NCI-H2081 (cell line): ENCODE measurements at places on chromosomes 3 and 15.

DNA sequence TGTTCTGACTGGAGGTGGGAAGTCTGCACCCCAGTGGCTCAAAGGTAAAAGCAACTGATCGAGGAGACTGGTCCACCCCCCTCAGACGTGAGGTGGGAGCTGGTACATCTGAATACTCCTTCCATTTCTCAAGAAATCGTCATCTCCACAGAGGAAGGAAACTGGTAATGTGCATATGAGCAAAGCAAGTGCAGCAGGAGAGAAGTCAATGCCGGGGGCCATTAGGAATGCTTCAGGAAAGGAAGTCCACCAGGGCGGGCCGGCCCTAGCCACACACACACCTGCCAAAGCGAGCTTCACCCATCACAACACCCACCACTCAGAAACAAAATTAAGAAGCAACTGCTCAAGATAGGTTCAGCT is 8.5 kb downstream of the TBC1D2B start:
- no peak for DNase-seq

- DNase-seq: no peak
These were observed 74.5 kb downstream of the RAB7A start for GRCh38 chr3:128800241-128801187.

DNA sequence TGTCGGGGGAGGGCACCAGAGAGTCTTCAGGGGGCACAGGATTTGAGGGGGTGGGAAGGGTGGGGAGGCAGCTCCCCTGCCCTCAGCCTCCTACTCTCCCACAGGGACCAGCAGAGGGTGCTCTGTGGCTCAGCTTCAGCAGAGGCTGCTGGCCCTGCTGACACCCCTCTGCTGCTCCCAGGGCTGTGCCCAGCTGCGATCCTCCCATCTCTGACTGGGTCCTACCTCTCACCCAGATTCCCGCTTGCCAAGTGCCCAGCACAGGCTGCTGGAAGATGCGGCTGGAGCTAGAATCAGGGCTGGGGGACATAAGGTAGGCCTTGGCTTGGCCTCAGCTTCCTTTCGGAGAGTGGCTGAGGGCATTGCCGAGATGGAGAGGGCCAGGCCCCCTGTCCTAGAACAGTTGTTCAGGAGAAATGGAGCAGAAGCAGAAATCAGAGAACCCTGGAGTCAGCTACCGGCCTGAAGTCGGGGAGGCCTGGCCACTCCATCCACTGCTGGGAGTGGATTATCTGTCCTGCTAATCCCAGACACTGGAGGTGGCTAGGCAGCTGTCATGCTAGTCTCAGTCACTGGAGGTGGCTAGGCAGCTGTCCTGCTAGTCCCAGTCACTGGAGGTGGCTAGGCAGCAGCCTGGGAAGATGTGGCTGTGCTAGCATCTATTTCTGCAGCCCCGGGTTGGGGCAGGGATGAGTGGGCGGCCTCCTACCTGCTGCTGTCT is 3.9 kb downstream of the GRM2 start:
- no peak for DNase-seq

DNA sequence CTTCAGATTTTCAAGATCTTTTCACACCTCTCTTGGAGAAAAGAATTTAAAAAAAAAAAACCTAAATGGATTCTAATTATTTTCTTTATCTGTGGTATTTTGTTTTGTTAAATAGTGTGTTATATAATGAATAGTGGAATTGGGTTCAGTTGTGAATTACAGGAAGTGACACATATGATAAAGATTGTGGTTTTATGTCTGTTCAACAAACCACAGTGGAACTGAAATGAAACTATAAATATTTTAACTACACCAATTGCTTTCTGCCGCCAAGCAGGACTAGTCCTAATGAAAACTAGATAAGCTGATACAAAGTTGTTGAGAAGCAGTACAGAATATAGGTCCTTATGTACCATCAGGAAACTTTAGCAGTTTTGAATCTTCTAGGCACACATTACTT is 121.6 kb downstream of the UBE2E2 start:
- no peak for DNase-seq

- DNase-seq: no peak
These were observed 85.1 kb downstream of the EFL1 start for GRCh38 chr15:82177291-82178010.

- DNase-seq: no peak
These were observed 22.8 kb downstream of the ESYT3 start for GRCh38 chr3:138456961-138457862.

GRCh38 chr15:67779549-67780111 is 45.7 kb upstream of the SKOR1 start:
- no peak for DNase-seq

- DNase-seq: no peak
These were observed 737.9 kb downstream of the MECOM start for GRCh38 chr3:168925568-168925967.

DNA sequence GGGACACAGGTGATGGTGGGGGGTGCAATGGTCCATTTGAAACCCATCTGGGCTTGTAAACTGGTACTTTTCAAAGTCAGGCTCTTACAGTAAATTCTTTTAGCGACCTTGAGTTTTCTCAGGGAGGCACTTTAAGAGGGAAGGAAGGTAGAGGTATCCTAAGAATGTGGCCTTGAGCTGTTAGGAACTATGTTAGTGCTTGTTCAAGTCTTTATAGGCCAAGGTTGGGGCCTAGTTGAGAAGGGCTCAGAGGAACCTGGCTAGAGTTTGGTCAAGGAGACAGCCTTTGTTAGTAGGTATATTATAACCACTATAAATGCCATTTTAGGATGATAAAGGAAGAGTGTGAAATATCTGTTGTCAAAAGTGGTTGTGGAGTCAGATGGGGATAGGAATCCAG is 9.2 kb upstream of the CCK start:
- no peak for DNase-seq

DNA sequence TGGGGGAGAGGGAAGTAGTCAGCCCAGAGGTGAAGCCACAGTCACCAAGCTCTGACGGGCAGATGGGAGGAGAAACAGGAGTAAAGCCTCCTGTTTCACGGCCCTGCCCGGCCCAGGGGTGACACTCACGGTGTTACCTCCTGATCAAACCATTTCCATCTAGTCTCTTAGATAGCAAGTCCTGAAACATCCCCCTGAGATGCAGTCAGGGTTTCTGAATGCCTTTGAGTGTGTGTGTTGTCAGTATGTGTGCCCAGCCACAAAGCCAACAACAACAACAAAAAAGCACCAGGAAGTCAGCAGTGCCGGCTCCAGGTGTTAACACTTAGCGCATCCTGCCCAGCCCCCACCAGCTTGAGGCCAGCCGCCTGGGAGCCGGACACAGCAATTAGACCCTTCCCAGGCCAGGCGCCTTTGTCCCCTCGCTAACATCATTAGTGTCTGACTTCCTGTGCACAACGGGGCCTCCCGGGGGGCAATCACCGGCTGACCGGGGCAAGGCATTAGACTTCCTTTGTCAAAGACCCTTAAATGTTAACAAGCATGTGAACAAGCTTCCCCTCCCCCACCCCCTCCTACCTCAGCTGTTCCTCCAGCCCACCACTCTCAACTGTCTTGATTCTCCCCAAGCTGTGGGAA is 34.5 kb downstream of the IL17RD start:
- peak; percentile 5 for DNase-seq

DNA sequence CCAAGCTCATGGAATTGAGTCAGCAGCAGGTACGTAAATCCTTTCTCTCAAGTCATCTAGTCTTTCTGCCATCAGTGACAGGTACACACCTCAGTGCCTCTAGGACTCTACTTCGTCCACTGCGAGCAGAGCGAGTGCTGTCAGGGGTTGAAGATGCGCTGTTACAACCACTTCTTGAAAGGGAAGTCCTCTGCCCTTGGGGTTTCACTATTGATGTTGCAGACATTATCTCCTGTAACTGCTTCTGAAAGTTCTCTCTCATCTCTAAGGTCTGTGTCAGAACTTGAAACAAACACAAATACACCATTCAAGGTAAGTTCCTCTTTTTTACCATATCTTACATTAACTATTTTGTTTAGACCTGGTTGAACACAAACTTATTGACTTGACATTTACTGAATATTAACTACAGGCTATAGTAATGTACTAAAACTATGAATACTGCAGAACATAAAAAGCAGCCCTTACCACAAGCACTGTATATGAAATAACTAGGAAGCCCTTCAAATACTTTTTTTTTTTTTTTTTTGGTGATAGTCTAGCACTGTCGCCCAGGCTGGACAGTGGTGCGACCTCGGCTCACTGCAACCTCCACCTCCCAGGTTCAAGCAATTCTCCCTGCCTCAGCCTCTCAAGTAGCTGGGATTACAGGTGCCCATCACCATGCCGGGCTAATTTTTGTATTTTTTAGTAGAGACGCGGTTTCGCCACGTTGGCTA is 41.5 kb downstream of the TOPBP1 start:
- no peak for DNase-seq

- DNase-seq: no peak
These were observed 75.6 kb upstream of the TNIK start for GRCh38 chr3:171535799-171536198.

DNA sequence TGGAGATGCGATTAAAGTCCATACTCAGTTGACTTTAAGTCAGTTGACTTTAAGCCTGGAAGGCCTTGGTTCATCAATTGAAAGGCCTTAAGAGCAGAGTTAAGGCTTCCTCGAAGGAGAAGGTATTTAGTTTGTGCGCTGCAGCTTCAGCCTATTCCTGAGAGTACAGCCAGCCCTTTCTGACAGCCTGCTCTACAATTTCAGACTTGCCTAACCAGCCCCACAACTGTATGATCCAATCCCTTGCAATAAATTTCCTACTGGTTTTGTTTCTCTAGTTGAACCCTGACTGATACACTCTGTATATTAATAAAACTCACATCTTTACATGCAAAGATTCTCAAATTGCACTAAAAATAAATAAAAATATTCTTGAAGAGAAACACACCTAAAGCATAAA is 66.1 kb upstream of the RORA start:
- DNase-seq: no peak

- DNase-seq: no peak
These were observed 35.4 kb downstream of the CD200R1L start for GRCh38 chr3:112811131-112811884.

DNA sequence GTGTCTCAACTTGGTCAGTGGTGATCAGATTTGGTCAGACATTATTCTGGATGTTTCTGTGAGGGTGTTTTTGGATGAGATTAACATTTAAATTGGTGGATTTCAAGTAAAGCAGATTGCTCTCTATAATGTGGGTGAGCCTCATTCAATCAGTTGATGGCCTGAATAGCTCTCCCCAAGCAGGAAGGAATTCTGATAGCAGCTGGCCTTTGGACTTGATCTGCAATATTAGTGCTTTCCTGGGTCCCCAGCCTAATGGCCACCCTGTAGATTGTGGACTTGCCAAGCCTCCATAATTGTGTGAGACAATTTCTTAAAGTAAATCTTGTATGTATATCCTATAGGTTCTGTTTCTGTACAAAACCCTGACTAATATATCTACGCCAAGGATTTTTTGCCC is 153.9 kb upstream of the TBL1XR1 start:
- no peak for DNase-seq

- DNase-seq: no peak
These were observed 22.7 kb upstream of the CHRNB4 start for GRCh38 chr15:78663703-78664102.

GRCh38 chr3:154510780-154511179 is 80.8 kb upstream of the GPR149 start:
- no peak for DNase-seq
